Fibroblast of skin of scalp (primary cell): ENCODE measurements at places on chromosomes 7 and 10.
A peak's percentile ranks its signal among the peaks of the same experiment; 100 is the strongest.

DNA sequence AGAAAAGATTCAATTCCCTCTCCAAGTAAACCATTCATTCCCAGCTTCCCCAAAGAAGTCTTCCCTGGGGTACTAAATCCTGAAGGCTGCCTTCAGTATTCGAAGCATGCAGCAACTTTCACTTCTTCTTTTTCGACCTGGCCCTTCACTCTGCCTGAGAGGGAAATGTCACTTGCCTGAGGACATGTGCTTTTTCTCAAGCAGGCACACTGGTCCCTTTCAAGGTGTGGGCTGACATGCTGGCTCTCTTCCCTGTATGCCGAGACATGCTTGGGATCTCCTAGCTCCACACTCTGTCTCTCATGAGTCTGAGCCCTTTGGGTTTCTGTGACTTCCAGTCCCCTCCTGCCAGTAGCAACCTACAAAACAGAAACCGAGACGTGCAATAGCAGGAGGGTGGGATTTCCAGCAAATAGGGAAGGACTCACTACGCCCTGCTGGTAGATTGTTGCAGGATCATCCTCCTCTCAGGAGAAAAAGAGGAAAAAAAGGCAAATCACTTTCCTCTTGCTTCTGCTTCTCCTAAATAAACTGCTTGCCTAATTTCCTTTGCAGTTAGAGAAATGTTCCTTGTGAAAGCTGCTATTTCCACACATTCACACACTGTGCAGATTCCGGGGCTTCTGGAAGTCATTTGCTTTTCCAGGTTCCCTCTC, 33.5 kb downstream of the FIGNL1 start:
- no peak for DNase-seq

DNA sequence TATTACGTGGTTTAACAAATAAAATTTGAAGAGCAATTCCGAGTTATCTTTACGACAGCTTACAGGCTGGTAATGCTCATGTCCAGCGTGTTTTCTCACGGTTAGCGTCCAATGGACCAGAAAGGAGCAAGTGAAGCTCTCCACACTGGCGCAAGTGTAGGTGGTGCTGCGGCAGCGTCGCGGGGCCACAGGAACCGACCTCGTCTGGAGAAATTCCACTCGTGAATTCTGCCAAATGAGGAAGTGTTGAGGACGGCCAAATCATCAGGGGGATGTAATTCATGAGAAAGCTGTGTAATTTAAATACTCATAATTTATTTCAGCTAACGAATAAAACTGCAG, 350 bp upstream of the ZNF37A start:
- no peak for DNase-seq

DNA sequence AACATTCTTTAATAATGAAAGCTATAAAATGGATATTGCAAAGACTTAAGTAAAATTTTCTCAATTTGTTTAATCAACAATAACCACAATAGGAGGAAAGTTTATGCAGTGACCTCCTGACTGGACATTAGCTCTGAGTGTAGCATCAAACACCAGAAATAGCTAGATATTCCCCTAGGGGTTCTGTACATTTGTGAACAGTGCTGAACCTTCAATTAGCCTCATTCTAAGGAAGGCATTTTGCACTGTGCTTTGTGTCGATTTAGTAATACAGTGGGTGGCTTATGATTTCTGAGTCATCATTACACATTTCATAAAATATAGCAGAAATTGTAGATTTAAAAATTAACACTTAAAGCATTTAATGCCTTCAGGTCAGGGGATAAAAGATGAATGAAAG, 367.3 kb upstream of the PCDH15 start:
- DNase-seq = no peak

DNA sequence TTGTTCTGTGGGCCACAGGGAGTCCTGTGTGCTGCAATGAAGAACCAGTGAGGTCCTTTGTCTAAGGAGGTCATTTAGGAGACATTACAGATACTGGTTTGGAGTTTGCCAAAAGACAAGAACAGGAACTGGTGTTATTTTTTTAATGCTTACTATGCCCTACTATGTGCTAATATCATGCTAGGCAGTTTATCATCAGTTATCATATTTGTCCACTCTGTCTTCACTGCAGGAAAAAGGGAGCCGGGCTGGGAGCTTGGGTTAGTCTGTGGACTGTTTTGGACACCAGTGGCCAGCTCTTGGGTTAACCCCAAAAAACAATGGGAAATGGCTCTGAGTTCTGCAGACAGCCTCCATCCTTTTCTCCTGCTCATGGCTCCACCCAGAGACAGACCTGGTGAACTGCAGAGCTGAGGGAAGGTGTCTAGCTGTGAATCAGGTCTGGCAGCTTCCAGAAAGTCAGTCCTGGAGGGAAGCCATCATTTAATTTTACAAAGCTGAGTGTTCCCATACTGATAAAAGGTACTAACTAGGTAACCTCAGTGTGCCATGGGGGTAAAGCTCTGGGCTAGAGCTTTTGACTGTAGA, 101.2 kb upstream of the ZNF746 start:
- DNase-seq = peak; percentile 27
